ENCODE measurements at places on chromosomes 11 and 22. TPM values are rescaled to one million over a fixed set of nuclear protein-coding genes. Genes with fewer than 3 reads are reported as not detected.

Gene OR5A1
- not detected for total RNA-seq

Gene PHOX2A
- total RNA-seq, result not detected

Gene DUSP8
- 8.9 TPM for total RNA-seq

Gene IFITM10
- total RNA-seq, result 2.2 TPM

Gene MRPL40
- total RNA-seq, result 17.9 TPM

Gene NXPE2
- 0.34 TPM for total RNA-seq

Gene SPDYC
- total RNA-seq, result not detected

Gene CABP4
- total RNA-seq, result 0.29 TPM

Gene KRTAP5-11
- not detected for total RNA-seq

Gene SYT12
- 0.24 TPM for total RNA-seq
